Stomach (tissue), 19 donors: ENCODE measurements at places on chromosomes 6 and 20. TPM values are rescaled to one million over a fixed set of nuclear protein-coding genes. Genes with fewer than 3 reads are reported as not detected.
A peak's percentile ranks its signal among the peaks of the same experiment; 100 is the strongest.

IRAK1BP1 gene
- polyA plus RNA-seq = 2.8 TPM

KIF25 gene
- 0.31 TPM for polyA plus RNA-seq

LAMP5 gene
- 0.20 TPM for polyA plus RNA-seq

DNA sequence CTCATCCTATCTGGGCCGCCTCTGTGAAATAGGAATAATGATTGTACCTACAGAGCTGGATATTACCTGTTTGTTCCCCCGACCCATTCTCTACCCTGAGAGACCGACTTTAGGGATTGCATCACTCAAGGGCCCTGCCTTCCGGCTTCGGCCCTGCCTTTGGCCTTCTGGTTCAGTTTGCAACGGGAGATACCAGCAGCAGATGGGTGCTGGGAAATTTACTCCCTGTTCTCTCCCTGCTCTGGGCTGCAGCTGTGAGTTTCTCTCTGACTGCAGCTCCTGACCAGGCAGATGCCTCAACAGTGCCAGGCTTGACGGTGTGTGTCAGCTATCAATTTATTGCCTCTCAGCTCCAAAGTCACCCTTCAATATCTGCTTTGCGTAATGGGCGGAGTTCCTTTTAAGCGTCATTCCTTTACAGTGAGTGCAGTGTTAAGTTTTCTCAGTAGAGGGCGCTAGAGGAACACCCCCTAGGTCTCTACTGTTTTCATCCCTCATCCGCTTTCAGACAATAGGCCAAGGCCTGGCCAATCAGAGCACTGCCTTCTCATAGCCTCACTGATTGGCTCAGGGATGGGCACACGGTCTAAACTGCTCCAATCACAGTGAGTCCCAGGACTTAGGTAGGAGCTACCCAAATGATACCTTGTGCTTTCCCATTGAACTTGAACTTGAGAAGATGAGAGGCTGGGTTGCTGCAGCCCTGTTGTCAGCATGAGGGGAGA lies 30.0 kb downstream of the KCNG1 start:
- no peak overlapping the region for H3K4me3 ChIP-seq
- H3K27me3 ChIP-seq = no peaks in the 10 kb centered on the region
- H3K27ac ChIP-seq = no peak overlapping the region
- no peaks in the 10 kb centered on the region for H3K36me3 ChIP-seq

- H3K4me3 ChIP-seq = no peak overlapping the region
- no peak overlapping the region for H3K27ac ChIP-seq
- H3K4me1 ChIP-seq = peaks cover 5% of the 10 kb centered on the region
These were observed 22.2 kb upstream of the GABRR1 start for GRCh38 chr6:89239338-89239737.

- peak; percentile 24 for DNase-seq
- no peak overlapping the region for H3K27ac ChIP-seq
- H3K4me1 ChIP-seq = no peaks in the 10 kb centered on the region
- no peaks in the 10 kb centered on the region for H3K27me3 ChIP-seq
These were observed 124.0 kb upstream of the MAFB start for GRCh38 chr20:40813029-40813431.

- peaks cover 9% of the 10 kb centered on the region for H3K4me1 ChIP-seq
- peak; percentile 33 for DNase-seq
- H3K27ac ChIP-seq = peak overlapping the region; percentile 52
- no peaks in the 10 kb centered on the region for H3K36me3 ChIP-seq
- no peaks in the 10 kb centered on the region for H3K27me3 ChIP-seq
These were observed 43.1 kb upstream of the JAG1 start for GRCh38 chr20:10716855-10717254.

GRCh38 chr6:17281497-17282481 lies 628 bp downstream of the RBM24 start:
- DNase-seq = peak; percentile 62
- peaks cover 36% of the 10 kb centered on the region for H3K27me3 ChIP-seq
- H3K4me1 ChIP-seq = peaks cover 24% of the 10 kb centered on the region
- H3K4me3 ChIP-seq = peak overlapping the region; percentile 75
